ENCODE measurements at places on chromosomes 12 and 14.

- DNase-seq, result no peak
Observed at GRCh38 chr12:119446459-119446858, 111.9 kb downstream of the CCDC60 start.

- DNase-seq, result no peak
Observed at GRCh38 chr12:40794087-40794486, 101.8 kb downstream of the CNTN1 start.

DNA sequence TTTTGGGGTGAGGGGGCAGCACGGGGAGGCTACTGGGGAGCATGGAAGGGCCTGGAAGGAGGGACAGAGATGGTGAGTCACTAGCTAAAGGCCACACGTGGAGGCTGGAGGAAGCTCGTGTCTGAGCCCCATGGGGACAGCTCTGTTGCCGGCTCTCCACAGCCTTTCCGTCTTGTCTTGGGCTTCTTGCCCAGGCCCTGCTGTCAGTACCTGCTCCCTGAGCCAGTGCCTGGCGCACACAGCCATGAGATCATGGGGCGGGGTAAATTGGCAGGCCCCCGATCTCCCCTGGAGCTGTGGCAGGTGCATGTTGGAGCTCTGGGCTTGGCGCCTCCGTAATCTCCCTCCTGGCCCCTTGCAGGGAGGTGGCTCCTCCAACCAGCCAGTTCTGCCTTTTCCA lies 16.1 kb upstream of the KRT80 start:
- no peak for DNase-seq

- no peak for DNase-seq
Observed at GRCh38 chr14:94379291-94380224, 8.8 kb downstream of the SERPINA1 start.

GRCh38 chr12:21613931-21614330 lies 9.3 kb upstream of the GYS2 start:
- no peak for DNase-seq

GRCh38 chr12:4943067-4943937 lies 33.6 kb downstream of the KCNA1 start:
- no peak for DNase-seq

DNA sequence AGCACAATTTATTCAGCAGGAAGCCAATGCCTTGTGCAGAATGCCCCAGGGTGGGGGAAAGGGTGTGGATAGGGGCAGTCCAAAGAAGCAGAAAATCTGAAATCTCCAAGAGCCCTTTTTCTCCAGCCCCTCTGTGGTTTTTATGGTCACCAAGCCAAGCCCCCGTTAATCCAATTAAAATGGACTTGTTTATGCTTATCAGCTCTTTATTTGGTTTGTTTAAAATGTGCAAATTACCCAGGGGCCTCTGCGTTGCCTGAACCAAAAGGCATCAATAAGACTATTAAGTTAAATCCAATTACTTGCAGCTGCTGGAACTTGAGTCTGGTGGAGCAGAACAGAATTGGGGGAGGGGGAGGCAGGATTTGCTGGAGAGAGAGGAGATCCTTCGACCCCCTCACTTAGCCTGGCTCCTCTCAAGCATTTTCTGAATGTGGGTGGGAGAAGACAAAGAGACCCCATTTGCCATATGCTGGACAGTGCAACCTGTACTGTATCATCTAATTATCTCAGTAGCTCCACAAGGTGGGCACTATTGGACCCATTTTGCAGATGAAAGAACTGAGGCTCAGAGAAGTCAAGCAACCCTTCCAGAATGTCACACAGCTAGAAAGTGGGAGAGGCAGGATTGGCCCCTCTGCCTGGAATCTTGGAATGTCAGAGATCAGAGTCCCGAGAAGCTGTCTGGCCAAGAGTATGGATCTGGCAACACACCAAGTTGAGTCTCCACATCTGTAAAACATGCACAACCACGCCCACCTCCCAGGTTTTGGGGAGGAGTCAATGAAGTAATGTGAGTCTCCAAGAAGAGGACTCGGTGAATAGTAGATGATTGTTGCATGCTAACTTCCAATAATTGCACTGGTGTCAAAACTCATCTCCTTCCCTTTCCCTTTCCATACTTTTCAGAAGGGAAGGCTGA lies 66.9 kb downstream of the CMKLR1 start:
- peak; percentile 80 for DNase-seq

- DNase-seq, result no peak
Observed at GRCh38 chr12:124525455-124525854, 42.0 kb downstream of the NCOR2 start.

GRCh38 chr14:21476523-21476924 lies 235 bp downstream of the RAB2B start:
- DNase-seq, result no peak

DNA sequence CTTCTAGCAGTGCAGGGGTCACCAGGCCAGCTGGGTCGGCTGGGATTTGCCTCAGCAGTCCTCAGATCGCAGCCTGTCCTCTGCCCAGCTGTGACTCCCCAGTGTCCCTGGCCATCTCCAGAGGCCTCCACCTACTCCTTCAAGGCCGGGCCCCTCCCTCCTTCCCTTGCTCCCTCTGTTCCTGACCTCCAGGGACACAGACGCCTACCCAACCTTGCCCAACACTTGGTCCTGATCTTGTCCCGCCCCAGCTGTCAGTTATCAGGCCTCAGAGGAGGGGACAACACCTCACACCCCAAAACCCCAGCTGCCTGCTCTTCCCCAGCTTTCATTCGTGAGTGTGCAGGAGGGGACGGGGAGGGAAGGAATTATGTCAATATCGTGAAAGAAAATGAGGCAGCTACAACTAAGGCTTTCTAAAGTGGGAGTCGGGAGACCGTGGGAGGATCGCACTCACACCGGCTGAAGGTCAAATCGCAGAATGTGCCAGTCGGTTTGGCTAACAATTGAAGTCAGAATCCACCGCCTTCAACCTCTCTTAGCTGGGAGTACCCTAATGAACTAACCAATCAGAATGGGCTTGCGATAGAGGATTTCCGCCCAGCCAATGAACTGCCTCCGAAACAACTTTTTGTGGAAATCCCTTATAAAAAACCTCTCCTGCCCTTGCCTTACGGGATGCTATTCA lies 9.4 kb upstream of the PLBD2 start:
- DNase-seq, result no peak

- DNase-seq, result no peak
Observed at GRCh38 chr14:31884776-31885379, 192.2 kb upstream of the ARHGAP5 start.

DNA sequence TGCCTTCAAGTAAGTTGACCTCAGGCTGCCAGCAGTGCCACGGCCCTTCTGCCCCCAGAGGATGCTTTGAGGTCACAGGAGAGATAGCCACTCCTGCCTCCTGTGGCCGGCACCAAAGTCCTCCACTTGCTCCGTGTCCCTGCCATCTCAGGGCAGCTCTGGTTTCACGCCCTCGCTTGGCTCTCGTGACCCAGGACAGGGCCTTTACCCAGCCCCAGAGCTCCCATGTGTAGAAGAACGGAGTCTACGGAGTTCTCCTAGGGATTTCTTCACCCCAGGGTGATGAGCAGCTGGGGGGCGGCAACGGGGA lies 178.1 kb downstream of the ADGRD1 start:
- no peak for DNase-seq

DNA sequence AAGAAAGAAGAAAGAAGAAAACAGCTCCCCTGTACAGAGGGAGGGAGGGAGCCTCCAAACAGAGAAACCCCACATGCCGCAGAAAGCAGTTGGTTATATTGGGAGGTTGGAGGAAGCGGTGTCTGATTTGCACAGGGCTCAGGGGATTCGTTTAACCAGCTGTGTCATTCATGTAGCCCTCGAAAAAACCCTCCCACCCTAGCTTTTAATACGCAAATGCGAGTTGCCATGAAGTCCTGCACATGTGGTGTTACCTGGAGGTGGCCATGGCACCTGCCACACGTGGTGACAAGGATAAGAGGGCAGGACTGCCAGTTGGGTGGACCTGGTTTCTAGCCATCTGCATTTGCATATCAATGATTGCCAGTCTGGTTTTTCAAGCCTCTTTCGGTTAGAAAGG lies 40.9 kb downstream of the TMEM30B start:
- DNase-seq, result no peak

- DNase-seq, result no peak
Observed at GRCh38 chr12:112025808-112026375, 12.7 kb downstream of the ERP29 start.

DNA sequence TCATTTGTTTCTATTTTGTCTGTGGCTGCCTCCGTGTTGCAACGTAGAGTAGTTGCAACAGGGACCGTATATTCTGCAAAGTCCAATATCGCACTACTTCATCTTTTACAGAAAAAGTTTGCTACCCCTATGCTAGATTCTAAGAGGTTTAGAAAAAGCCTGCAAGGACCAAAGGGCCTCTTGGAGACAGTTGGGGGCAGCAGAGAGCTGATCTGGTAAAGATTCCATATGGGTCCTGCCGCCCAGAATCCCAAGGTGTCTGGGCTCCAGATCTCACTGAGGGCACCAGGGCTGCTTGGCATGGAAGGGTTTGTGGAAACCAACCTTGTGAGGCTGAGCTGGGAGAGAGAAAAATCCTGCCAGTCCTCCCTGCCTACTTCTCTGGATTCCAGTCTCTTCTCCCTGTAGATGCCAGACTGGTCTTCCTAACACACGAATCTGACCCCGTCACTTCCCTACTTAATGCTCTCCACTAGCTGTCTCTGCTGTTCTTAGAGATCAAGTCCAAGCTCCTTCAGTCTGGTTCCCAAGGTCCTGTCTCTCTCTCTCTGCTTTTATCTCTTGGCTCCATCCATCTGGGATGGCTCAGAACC lies 74.6 kb downstream of the GLRX5 start:
- DNase-seq, result peak; percentile 84

- DNase-seq, result peak; percentile 45
Observed at GRCh38 chr12:52081263-52081733, 1.8 kb downstream of the SMIM41 start.

- DNase-seq, result no peak
Observed at GRCh38 chr14:93186956-93187355, 1.8 kb downstream of the LYSET start.

DNA sequence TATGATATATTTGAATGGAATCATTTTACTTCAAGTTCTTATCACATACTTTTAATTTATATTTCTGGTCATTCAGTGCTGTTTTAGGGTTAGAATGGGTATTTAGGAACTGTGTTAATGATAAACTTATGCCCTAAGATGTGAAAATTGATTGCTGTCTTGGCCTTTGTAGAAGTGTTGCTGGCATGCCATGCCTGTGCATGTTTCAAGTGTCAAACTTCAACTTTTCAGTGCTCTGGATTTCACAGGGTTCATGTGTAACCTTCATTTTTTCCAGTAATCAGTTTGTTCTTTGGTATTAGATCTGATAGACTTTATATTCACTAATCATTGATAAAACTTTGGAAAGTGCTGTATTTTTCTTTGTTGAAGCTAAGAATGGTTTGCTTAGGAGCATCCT lies 36.6 kb downstream of the YLPM1 start:
- no peak for DNase-seq

DNA sequence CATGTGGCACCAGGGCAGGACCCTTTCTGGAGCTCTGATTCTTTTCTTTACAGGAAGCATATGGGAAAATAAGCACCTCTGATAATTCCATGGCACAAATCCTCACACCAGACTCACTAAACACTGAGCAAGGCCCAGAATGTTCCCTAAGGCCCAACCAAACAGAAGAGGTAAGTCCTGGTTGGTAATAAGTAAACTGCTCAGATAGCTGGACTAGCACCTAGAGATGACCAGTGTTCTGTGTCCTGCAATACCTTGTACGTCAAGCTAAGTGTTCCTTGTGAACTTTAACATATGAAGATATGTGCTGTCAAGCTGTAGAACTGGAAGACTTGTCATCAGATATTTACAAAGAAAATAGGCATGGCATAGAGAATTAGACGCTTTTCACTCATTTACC lies 186.7 kb downstream of the ESR2 start:
- no peak for DNase-seq

- no peak for DNase-seq
Observed at GRCh38 chr12:105935981-105936380, 202.8 kb downstream of the NUAK1 start.

GRCh38 chr14:22434030-22434429 lies 155.0 kb downstream of the DAD1 start:
- no peak for DNase-seq

DNA sequence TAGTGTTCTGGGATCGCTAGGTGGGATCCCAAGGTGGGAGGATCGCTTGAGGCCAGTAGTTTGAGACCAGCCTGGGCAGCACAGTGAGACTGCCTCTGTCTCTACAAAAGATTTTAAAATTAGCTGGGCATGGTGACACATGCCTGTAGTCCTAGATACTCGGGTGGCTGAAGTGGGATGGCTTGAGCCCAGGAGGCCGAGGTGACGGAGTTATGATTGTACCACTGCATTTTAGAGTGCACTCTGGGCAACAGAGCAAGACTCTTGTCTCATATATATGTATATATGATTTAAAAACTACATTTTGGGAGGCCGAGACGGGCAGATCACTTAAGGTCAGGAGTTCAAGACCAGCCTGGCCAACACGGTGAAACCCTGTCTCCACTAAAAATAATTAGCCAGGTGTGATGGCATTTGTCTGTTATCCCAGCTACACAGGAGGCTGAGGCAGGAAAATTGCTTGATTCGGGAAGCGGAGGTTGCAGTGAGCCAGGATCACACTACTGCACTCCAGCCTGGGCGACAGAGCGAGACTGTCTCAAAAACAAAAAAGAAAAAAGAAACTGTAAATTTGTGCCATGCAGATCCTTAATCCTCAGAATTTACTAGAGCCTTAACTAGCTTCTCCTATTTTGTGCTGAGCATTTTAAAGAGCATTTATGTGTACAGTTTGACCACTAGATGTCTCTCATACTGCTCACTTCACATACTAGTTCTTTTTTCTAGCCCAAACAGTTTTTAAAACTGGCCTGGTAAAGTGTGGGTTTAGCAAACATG lies 114.8 kb downstream of the MON2 start:
- peak; percentile 74 for DNase-seq

DNA sequence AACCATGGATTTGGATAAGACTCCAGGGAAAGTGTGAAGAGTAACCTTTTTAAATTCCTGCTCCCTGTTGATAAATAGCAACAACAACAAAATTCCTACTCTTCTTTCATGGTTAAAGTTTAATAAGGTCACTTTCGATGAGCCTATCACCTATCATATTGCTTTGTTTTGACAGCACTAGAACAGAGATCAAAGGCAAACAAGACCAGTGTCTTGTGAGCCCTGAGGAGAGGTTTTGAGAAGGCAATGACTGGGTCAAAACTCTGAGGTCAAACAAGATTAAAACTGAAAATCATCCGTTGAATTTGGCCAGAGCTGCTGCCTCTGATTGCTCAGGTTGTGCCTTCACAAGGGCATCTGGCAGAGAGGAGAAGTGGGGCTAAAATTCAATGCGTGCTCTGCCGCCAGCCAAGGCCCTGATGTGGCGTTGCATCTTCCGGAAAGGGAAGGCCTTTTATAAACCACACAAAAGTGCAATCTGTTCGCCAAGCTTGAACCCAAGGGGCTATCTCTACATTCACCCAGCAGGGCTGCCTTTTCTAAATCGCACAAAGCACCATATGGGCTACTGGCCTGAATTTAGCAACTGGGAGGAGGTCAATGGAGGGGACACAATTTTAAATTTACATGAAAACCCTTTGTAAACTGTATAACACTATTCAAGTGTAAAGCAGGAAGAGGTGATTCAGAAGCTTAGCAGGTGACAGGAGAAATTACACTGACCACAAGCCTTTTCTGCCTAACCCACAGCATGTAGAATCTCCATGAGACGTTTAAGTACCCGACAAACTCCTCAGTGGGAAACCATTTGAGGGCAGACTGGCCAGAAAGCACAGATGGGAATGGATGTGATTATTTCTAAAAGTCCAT lies 140.8 kb downstream of the DAD1 start:
- DNase-seq, result no peak
